Globus pallidus (tissue), 1 donor: ENCODE measurements at places on chromosomes 16 and 17.

- DNase-seq: no peak
These were observed 20.6 kb downstream of the RTN4RL1 start for GRCh38 chr17:2004435-2004952.

DNA sequence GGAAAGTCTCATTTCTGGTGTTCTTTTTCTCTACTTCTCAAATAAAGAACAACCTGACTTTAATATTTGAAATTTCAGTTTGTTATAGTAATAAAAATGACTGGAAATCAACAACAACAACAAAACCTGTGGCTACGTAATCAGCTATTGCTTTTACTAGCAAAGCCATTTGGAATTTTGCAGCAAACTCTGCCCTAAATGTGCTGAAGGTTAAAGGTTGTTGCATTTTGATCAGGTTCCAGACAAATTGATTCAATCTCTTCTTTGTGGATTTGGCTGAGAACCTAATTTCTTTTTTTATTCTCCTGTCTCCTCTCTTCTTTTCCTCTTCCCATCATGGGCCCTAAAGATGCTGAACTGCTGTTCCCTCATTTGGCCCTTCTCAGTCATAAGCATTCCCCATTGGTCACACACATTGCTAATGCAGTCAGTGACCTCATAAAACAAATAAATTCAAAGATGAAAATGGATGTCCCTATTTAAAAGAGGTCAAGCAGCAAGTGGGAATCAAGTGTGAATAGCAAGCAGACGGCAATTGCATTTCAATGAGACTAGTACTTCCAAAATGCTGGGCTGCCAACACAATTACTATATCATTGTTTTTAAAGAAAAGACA is 795.1 kb upstream of the CDH8 start:
- DNase-seq: no peak

DNA sequence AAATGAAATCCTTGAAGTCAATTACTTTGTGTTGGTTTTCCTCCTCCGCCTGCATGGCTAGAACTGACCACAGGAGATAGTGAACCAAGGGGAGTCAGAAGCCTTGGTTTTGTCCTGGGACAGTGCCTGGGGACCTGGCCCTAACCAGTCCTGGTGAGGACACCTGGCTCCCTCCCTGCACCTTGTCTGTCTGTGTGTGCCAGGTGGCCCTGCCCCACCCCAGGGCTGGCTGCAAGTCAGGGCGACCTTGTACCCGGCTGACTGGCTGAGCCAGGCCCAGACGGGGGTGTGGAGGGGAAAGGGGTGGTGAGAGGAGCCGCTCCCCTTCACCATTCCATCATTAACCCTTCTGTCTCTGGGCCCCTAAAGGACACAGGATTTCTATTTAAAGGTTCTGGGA is 3.4 kb downstream of the RAPGEFL1 start:
- no peak for DNase-seq

DNA sequence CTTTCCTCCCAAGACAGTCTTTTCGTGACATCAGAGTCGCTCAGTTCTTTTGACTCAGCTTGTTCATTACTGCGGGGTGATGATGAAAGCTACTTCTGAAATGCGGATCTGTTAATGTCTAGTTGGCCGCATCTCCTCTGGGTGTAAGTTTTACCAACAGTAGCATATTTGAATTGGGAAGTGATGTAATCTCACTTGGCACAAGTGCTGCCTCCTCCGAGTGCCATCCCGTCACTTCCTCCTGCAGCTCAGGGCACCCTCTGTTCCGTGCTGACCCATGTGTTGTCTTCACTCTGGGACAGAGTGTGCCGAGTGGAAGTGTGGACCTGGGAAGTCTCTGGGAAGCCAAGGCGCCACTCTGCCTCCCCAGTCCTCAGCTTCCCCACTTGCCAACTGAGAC is 8.9 kb downstream of the ADAD2 start:
- DNase-seq: peak; percentile 61

- DNase-seq: no peak
These were observed 52.8 kb downstream of the PLXDC1 start for GRCh38 chr17:39098588-39098987.

DNA sequence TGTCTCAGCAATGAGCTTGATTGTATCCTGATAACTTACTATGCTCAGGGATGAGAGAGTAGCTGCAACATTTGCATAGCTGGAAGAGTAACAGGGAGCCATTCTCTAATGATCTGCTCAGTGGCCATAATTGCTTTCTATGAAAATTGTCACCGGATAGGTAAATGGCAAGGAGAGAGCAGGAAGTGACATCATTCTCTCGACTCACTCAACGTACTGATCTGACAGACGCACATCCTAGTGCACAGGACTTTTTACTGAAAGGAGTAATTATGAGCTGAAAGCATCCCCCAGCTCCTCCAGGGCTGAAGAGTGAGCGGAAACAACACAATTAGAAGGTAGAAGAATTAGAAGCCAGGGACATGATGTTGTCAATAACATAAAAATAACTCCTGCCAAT is 71.8 kb downstream of the IRX5 start:
- DNase-seq: no peak

GRCh38 chr16:2500430-2500917 is 13.3 kb upstream of the ATP6V0C start:
- no peak for DNase-seq

DNA sequence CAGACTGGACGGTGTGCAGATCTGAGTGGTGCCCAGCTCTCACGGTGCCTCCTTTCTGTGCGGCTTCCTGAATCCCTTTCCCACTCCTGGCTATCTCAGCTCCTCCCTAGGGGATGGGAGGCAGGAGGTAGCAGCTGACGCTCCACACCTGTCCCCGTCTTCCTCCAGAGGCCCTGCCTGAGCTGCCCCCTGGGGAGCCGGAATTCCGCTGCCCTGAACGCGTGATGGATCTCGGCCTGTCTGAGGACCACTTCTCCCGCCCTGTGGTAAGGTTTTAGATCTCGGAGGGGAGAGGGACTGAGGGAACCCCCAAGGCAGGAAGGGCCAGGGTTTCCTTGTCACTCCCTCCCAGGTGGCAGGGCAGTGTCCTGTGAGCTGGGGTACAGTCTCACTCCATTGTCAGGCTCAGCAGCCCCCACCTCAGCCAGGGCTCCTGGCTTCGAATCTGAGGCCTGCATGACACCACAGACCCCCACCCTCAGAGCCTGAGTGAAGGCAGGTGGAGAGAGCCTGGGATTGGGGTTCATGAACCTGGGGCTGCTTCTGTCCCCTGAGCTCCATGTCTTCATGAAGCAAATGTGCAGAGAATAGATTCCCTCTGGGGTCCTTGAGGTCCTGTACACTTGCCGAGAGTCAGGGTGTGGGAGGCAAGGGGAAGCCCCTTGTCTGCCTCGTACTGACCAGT is 6.6 kb downstream of the DEF8 start:
- no peak for DNase-seq

GRCh38 chr16:49546735-49547134 is 173.1 kb downstream of the C16orf78 start:
- DNase-seq: no peak

GRCh38 chr17:35291802-35292201 is 48.9 kb downstream of the SLFN5 start:
- DNase-seq: no peak

GRCh38 chr17:35684055-35684802 is 47.2 kb upstream of the RASL10B start:
- DNase-seq: no peak

GRCh38 chr16:57775661-57776469 is 26.4 kb downstream of the KIFC3 start:
- DNase-seq: peak; percentile 72

DNA sequence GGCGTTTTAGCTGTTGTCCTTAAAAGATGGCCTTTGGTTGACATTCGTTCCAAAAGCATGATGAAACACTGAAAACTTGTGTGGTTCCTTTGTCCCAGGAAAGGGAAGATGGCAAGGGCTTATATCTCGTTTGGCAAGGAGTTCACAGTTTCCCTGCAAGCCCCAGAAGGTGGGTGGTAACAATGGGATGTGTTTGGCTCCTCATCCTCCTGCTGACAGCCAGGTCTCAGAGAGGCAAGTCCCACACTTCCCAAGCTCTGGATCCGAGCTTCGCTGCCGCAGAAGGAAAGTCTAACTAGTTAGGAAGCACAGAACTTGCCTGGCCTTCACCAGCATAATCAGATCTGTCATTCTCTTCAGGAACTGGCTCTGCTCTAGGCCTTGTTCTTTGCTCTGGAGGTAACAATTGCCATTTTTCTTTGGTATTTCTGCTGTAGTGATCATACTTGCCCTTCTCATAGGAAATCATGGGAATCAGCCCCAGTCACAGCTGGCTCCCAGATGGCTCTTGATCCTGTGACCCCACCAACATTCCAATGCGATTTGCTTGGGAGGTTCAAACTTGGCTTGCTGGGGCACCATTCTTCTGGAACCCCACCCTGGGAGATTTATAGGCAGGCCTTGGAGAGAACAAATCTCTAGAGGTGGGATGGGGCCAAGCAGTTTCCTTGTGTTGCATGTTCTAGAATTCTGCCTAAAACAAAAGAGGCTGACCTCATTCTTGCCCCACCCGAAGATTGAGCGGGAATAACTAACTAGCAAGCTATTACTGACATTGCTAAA is 17.9 kb downstream of the KPNA2 start:
- DNase-seq: no peak

GRCh38 chr16:79298894-79299799 is 301.4 kb downstream of the MAF start:
- no peak for DNase-seq

DNA sequence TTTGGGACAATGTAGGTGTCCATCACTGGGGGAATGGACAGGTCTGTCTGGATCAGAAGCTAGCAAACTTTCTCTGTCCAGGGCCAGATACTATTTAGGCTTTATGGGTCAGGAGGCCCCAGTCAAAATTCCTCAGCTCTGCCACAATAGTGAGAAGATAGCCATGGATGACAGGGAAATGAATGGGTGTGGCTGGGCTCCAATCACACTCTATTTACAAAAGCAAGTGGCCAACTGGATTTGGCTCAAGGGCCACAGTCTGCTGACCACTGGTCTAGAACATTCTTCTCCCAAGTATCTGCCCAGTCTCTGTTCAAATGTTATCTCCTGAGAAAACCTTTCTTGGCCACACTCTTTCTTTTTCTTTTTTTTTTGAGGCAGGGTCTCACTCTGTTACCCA is 339.9 kb downstream of the SOX9 start:
- DNase-seq: no peak
